ENCODE measurements at places on chromosomes 3 and 15.

DNA sequence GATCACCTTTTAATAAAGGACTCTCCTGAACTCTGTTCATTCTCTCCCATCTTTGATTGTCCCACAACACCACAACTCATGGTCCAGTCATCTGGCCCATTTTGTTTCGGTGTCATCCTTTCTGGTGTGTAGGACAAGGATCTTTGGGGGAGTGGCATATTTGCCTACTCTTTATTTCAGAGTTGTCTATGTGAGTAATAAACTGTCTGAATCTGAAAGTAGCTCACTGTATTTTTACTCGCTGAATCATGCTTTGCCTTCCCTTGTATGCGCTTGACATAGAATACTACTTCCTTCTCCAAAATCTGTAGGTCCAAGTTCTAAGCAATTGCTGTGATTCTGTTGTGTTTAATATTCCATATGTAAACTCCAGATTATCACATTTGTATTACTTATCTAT lies 29.9 kb upstream of the NOX5 start:
- no peak for DNase-seq

- no peak for DNase-seq
Observed at GRCh38 chr3:51706788-51707731, at the start of gene GRM2. TSS of gene GRM2 (plus strand) at chr3:51707068. CDS start at chr3:51708984, 1,916 bp downstream.

GRCh38 chr15:79432345-79433275 lies 474 bp downstream of the MINAR1 start:
- DNase-seq: no peak

- DNase-seq: no peak
Observed at GRCh38 chr3:71951361-71951760, 166.4 kb upstream of the PROK2 start.

DNA sequence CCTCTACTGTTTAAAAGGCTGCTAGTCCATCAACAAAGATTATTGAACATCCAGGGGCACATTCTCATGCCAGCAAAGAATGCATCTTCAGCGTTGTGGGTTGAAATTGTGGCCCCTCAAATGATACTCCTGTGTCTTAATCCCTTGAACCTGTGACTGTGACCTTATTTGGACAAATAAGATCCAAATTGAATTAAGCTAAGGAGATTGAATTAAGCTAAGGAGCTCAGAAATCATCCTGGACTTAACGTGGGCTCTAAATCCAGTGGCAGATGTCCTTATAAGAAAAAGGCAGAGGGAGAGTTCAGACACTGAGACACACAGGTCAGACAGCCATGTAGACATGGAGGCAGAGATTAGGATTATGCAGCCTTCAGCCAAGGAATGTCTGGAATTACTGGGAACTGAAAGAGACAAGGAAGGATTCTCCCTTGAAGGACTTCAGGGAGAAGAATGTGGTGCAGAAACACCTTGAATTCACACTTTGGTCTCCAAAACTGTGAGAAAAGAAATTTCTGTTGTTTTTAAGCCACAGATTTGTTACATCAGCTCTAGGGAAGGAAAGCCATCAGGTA lies 57.3 kb upstream of the SLC24A5 start:
- no peak for DNase-seq

GRCh38 chr15:81786776-81787175 lies 259.0 kb downstream of the MEX3B start:
- DNase-seq: no peak

DNA sequence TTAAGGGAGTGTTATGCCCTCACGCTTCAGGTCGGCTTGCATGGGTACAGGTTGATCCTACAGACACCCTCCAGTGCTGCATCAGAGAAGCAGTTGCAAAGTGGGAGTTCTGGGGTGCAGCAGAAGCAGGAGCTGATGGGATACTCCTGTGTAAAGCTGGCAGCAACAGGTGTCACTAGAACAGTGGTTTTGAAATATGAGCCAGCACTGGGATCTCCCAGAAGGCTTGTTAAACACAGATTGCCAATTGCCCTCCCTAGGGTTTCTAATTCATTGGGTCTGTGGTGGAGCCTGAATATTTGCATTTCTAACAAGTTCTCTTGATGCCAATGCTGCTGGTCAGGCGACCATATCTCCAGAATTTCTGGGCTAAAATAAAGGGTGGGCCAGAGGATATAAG lies 350.4 kb downstream of the CLSTN2 start:
- DNase-seq: peak; percentile 11
